ENCODE measurements at places on chromosomes 6 and 20.

GRCh38 chr20:45055056-45055455, 45.9 kb downstream of the KCNS1 start:
- DNase-seq, result no peak

DNA sequence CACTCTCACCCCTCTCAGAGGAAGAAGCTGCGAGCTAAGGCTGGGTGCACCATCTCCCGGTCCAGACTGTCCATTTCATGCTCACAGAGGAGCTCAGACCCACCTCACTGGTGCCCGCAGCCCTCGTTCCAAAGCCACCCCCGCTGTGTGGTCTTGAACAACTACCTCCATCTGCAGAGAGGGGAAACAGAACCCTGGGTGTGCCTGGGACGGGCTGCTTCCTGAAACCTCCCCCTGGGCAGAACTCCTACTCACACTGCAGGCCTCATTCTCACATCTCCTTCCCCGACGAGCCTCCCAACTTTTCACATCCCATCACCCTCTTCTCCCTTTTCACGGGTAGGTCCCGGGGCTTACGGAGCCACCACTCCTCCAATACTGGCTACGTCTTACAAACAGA, 18.1 kb downstream of the PMEPA1 start:
- no peak for DNase-seq

DNA sequence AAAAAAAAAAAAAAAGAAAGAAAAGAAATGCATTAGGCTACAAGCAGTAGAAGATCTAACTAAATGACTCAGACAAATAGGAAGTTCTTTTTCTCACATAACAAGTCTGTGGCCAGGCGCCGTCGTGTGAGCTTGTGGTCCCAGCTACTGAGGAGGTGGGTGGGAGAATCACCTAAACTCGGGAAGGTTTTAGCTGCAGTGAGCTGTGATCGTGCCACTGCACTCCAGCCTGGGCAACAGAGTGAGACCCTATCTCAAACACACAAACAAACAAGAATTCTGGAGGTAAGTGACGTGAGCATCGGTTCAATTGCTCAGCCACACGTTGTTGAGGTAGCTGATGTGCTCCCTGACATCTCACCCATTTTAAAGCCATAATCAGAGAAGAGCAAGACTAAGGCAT, 37.9 kb upstream of the SLC23A2 start:
- peak; percentile 62 for DNase-seq

GRCh38 chr6:127907960-127908640, 7.2 kb upstream of the THEMIS start:
- no peak for DNase-seq

- no peak for DNase-seq
Observed at GRCh38 chr6:88881451-88881850, 82.0 kb downstream of the RNGTT start.

DNA sequence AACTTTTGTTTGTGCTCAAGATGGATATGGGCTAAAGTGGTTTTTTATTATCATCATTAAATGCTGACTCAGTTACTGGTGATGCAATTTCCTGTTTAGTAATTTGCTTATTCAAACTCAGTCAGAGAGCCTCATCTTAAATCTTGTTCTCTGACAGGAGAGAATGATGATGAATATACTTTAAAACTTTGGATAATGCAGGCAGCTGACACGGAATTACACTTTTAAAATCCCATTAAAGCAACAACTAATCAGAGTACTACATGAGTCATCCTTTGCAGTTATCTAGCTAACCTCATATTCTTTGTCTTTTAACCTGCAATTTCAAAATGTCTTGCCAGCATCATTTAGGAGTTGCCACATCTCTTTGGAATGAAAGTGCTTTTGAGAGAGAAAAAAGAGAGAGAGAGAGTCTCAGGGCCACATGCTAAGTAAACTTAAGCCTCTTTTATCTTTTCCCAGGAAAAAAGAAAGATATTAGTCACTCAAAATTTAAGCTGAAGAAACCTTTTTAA, 9.2 kb upstream of the C6orf141 start:
- no peak for DNase-seq

GRCh38 chr20:62845416-62846160, 16.0 kb downstream of the TCFL5 start:
- no peak for DNase-seq

DNA sequence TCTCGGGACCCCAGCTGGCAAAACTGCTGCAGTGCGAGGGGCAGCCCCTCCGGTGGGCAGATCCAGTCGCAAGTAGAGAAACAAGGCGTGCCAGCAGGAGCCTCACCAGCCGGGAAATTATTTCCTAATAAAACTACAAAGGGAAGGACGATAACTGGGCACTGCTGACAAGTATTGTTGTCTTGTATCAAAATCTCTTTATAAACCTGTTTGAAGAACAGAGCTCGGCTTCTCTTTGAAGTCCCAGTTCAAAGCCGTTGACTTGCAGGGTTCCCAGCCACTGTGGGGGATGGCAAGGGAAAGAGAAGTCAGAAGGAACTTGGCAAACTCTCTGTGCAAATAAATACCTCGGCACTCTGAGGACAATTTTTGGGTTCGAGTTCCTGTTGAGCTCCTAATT, 504.5 kb downstream of the CD83 start:
- no peak for DNase-seq

DNA sequence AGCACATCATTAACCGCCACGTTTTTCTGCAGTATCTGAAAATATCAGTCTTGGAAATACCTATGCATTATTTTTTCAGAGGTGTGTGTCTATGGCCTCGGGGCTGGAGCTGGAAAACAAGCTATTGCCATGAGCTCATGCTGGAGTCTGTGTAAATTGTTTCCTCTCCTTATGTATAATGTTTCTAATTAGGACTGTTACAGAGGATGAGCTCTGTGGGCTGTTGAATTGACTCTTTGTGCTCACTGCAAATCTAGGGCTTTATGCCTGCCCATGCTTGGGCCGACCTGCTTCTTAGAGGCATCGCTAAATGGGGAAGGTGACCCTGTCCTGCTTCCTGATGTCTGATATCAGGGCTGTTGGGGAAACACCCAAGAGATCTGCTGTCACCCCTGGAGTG, 80.8 kb upstream of the SLC22A16 start:
- no peak for DNase-seq

- DNase-seq, result peak; percentile 59
Observed at GRCh38 chr6:129490521-129491255, 219.3 kb downstream of the ARHGAP18 start.

GRCh38 chr6:154611241-154611640, 100.8 kb upstream of the CNKSR3 start:
- no peak for DNase-seq

DNA sequence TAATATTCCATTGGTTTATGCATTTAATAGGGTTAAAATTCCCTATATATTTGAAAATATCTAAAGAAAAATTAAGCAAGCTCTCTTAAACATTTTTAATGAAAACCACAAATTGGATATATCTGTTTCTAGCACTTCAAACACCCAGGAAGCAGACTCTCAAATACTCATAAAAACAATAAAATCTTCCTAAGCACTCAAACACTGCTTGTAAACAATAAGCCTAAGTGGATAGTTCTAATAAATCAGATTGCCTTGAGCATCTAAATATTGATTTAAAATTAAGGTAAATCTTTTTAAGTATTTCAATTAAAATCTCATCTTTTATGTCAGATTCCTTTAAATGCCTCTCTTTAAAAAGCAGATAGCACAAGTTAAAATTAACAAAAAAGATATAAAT, 254.4 kb downstream of the KCNQ5 start:
- no peak for DNase-seq

DNA sequence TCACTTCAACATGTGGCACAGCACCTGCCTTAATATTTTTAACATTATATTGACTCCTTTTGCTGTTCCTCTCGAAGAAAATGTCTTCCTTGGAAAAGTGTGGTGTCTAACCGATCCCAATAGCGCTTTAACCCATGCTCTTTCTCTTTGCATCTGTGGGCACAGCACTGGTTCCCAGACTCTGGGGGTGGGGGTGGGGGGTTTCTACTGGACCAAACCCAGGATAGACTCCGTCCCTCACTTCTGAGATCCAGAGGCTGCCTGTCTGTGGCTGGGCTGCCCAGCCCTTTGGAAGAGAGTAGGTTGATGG, 3.9 kb upstream of the ZNF292 start:
- no peak for DNase-seq

- DNase-seq, result no peak
Observed at GRCh38 chr6:28207510-28208110, 17.5 kb upstream of the ZSCAN9 start.

DNA sequence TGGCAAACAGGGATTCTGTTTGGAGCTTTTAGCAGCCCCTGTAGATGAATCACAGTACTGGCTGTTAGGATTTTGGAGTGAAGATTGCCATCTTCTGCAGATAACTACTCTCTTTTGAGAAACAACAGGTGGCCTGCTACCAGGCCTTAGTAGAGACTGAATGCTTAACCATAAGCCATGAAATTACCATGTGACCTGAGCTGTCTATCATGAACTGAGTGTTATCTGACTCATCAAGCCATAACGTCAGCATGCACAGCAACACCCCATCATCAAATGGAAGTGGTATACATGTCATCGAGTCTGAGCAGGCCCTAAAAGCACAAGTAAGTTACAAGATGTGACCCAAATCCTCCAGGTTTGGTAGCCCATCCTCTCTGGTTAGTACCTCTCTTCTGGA, 132.6 kb downstream of the GPR63 start:
- no peak for DNase-seq

DNA sequence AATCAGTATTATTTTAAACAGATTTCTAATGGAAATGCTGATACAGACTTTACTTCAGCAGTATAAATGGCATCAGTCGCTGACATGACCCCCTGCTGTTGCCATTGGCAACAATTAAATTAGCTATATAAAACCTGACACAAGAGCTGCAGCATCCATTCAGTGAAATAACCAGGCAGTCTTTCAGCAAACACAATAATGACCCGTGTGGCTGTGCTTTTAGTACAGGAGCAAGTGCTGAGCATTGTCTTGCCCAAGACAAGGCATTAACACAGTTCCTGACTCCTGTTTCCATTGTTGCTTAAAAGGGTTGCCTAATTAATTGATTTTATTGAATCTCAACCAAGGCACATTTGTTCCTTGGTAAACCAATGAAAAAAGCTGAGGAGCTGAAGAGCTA, 382.1 kb downstream of the HACE1 start:
- DNase-seq, result no peak

DNA sequence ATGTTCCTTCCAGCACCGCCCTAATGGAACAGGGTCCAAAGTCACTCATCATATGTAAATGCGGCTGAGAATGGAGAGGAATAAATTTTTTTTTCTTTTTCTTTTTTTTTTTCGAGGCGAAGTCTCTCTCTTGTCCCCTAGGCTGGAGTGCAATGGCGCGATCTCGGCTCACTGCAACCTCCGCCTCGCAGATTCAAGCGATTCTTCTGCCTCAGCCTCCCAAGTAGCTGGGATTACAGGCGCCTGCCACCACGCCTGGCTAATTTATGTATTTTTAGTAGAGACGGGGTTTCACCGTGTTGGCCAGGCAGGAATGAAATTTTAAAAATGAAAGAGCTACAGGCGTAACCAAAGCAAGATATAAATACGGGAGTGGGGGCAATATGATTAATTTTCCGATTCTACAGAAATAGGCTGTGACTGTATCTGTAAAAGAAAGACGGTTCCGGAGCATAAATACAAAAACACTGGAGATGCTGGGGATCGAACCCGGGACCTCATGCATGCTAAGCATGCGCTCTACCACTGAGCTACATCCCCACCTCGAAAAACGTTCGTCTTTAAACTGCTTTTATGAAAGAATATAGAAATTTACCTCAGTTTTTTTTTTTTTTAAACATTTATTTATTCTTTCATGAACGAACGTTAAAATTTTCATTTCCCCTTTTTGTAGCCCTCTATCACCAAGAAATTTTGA, 132.2 kb downstream of the GPX5 start:
- DNase-seq, result no peak

DNA sequence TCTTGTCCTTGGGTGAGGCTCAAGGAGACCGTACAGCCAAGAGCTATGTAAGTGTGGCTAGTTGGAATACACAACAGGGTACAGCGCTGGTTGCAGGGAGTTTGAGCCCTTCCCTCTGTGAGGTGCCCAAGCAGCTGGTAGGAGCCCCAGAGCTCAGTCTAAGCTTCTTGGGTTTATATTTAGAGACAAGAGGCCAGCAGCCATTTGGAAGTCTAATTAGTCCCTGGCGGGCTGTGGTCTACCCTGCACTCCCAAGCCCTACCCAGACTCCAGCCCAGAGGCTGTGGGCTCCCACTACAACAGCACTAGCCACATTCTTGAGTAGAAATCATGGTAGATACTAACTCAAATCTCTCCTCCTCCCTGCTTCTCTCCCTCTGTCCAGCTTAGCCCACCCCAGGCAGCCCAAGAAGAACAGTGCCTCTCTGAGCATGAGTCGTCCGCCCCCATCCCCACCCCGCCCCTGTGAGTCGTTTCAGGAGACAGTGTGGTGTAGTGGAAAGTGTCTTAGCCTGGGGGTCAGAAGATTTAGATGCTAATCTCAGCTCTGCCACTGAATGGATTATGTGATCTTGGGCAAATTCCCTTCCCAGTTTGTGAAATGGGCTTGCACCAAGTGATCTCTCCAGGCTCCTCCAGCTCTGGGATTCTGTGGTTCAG, 37.8 kb downstream of the EIF2S2 start:
- no peak for DNase-seq

- no peak for DNase-seq
Observed at GRCh38 chr20:40663991-40664880, 24.8 kb downstream of the MAFB start.

DNA sequence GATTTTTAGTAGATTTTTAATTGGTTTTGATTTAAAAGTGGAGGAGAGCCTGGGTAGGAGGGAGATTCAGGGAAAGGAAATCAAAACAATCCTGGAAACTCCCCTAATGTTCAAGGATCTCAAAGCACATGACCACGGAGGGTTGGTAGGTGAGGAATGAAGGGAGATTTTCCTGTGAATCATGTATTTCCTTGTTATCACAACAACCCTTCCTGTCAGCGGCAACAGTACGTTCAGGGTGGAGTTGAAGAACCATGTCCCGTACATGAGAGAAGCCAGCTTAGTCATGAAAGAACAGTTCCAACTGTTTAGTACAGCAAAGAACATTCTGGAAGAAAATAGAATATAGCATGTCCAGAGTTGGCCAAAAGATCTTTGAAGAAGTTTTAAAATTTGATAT, 79.4 kb upstream of the SCAF8 start:
- no peak for DNase-seq

DNA sequence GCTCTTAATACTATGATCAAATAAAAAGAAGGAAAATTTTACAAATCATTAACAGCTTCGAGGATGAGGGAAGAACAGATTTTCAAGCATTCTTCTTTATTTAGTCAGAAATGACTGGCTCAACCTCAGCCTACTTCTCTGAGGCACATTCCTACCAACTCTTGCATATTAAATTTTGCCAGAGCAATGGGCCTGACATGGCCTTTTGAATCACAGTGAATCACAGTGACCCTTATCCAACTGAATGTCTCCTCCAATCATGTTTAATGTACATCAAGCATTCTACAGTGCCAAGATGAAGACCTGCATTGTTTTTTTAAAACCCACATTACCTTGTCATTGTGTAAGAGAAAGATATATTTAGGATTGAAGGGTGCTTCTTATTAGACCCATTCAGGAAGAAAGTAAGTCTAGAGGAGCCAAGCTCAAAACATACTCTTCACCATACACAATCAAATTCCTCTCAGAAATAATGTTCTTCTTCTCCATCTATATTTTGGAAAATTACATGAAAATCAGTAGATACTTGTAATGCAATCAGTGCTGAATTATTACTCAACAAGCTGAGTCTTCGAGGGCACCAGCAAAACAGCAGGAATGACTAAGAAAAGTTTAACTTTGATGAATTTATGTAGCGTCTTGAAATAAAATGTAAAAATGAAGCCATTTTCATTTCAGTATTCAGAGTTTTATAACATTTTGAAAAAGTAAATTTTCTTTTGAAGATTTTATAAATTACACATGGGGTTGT, 44.1 kb upstream of the MOXD1 start:
- no peak for DNase-seq

GRCh38 chr20:5402903-5403531, 86.3 kb upstream of the PROKR2 start:
- DNase-seq, result no peak
